Umbilical cord (tissue), 2 donors: ENCODE measurements at places on chromosomes 12 and 14.

GRCh38 chr12:26488351-26488750 lies 293.0 kb downstream of the SSPN start:
- no peak for DNase-seq

DNA sequence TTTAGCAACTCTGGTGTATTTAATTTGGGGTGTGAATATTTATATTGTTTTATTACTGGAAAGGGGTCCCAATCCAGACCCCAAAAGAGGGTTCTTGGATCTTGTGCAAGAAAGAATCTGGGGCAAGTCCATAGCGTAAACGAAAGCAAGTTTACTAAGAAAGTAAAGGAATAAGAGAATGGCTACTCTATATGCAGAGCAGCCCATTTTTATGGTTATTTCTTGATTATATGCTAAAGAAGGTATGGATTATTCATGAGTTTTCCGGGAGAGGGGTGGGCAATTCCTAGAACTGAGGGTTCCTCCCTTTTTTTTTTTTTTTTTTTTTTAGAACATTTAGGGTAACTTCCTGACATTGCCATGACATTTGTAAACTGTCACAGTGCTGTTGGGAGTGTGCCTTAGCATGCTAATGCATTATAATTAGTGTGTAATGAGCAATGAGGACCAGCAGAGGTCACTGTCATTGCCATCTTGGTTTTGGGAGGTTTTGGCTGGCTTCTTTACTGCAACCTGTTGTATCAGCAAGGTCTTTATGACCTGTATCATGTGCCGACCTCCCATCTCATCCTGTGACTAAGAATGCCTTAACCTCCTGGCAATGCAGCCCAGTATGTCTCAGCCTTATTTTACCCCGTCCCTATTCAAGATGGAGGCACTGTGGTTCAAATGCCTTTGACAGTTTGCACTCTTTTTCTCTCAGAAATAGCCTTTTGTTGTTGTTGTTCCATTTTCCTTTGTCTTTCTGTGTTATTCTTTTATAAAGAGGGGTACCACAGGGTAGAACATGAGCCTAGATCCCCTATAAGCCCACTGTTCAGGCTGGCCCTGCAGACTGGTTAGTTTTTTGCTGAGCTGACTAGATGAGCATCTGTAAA lies 75.5 kb upstream of the DCD start:
- no peak for DNase-seq

- no peak for DNase-seq
Measured at GRCh38 chr14:65351493-65352194, 60.9 kb upstream of the FUT8 start.

GRCh38 chr12:2185751-2186341 lies 133.1 kb downstream of the CACNA1C start:
- DNase-seq: no peak

DNA sequence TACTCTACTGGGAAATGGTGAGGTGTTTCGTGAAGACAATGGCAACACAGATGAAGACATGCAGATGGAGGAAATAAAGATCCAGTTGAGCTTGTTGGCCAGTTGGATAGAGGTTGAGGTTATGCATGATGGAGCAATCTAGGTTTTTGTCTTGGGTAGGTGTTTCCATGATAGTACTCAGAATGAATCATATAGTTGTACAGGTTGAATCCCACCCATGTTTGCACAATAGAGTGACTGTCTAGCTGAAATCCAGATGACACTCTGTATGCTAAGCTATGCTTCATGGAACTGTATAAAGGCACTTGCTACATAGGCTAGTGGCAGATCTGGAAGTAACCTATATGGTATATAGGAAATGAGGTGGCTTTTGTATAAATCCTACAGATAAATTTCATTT lies 264.9 kb downstream of the NAV3 start:
- no peak for DNase-seq

GRCh38 chr14:34170882-34171281 lies 220.0 kb upstream of the EGLN3 start:
- DNase-seq: no peak
